ENCODE measurements at places on chromosomes 16 and 17.

- peak; percentile 43 for DNase-seq
Observed at GRCh38 chr17:73690676-73691075, 46.4 kb upstream of the SDK2 start.

- DNase-seq, result no peak
Observed at GRCh38 chr16:57137043-57137442, 44.7 kb downstream of the CPNE2 start.

DNA sequence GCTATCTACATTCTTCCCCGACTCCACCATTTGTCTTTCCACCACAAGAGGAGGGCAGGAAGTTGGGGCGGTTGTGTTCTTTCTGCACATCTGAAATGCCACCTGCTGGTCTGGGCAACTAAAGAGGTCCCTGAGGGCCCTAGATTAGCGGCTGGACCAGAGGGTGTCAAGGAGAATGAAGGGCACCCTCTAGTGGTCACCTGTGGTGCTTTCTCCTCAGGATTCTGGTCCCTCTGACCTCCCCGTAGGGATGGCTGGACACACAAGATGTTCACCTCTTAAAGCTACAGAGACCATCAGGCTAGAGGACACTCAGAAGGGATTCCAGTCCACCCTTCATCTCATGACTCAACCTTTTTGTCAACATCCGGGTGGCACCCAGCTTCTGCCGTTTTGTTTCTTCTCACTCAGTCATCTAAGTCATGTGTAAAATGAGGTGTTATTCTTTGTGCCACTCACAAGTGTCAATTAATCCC is 2.9 kb upstream of the SCIMP start:
- no peak for DNase-seq

GRCh38 chr16:1944612-1945199 is 1.7 kb upstream of the MSRB1 start:
- DNase-seq, result no peak

DNA sequence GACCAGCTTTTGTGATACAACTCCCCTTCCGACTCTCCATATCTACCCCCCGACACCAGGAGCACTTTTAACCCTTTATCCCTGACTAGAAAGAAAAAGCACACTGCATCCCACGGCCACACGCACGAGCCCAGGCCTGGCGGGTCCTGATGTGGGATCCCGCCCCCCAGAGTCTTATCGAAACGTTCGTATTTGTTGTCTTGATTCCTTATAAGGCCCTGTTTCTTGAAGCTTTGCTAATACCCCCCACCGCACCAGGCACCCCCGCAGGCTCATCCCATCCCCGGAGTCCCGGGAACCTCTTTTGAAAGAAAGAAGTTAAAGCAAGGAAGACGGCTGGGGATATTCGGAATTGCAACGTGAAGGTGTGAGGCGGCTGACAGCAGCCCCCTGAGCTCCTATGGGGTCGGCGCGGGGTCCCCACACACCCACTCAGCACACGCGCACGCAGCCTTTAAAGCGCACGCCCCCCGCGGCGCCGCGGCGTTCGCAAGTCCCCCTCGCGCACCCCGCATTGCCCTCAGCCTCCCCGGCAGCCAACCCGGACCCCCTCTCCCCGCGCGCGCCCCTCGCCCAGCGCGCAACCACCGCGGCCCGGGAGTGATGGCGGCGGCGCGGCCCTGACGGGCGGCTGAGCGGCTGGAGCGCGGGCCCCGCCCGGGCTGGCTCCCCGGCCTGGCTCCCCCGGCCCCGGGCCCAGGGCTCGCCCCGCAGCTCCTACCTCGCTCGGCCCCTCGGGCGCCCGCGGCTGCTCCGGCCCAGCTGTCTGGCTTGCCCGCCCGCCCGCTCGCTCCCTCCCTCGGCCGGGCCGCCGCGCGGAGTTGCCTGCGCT is 448 bp downstream of the STAT5B start:
- peak; percentile 36 for DNase-seq

DNA sequence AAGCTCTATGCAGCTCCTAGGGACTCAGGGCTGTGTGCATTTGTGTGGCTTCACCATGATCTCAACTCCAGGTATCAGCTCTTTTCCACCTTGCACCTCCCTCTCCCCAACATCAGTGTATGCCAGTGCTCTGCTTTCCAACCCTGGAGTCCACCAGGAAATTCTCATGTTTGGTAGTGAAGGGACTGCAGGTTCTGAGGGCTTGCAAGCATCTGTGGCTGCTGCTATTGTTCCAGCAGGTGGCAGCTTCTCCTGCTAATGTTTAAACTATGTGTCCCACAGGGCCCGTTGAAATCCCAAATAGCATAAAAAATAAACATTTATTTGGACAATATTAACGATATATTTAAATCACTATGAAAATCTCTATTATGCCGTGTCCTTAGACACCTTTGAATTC is 82.0 kb downstream of the RGS9 start:
- no peak for DNase-seq

- no peak for DNase-seq
Observed at GRCh38 chr16:13697013-13697412, 222.9 kb upstream of the ERCC4 start.

All from spinal cord (tissue), 10 donors.